Panc1 (cell line): ENCODE measurements at places on chromosomes 6 and 20. TPM values are rescaled to one million over a fixed set of nuclear protein-coding genes. Genes with fewer than 3 reads are reported as not detected.

DNA sequence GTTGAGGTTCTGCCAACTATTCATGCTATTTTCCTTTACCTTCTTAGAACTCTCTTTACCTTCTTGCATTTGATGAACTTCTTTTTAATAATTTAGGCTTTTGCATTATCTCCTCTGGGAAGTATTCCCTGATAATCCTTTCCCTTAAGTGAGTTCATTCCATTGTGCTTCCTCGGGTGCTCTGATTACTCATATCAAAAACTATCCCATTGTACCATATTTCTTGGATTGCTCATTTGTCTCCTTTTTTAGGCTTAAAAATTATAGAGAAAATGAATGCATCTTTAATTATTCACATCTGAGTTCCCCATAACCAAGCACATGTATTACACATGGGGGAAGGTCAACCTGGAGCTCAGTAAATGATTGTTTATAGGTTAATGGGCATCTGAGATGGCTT lies 2.5 kb downstream of the CALHM4 start:
- no peak for DNase-seq

DNA sequence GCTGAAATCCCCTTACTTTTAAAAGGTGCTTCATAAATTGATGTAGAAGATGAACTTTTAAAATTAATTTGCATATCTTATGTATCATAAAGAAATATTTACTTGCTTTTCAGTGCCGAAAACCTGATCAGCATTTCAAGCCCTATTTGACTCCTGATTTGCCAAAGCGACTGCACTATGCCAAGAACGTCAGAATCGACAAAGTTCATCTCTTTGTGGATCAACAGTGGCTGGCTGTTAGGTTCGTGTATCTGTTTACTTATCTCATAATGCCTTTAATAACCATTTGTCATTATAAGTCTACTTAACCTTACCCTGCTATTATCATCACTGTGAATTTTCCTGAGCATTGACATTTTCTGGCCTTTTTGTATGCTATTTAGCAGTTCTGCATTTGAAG lies 7.8 kb downstream of the OR2A4 start:
- DNase-seq: no peak

GRCh38 chr6:67814262-67814661 lies 820.8 kb upstream of the ADGRB3 start:
- no peak for DNase-seq

DNA sequence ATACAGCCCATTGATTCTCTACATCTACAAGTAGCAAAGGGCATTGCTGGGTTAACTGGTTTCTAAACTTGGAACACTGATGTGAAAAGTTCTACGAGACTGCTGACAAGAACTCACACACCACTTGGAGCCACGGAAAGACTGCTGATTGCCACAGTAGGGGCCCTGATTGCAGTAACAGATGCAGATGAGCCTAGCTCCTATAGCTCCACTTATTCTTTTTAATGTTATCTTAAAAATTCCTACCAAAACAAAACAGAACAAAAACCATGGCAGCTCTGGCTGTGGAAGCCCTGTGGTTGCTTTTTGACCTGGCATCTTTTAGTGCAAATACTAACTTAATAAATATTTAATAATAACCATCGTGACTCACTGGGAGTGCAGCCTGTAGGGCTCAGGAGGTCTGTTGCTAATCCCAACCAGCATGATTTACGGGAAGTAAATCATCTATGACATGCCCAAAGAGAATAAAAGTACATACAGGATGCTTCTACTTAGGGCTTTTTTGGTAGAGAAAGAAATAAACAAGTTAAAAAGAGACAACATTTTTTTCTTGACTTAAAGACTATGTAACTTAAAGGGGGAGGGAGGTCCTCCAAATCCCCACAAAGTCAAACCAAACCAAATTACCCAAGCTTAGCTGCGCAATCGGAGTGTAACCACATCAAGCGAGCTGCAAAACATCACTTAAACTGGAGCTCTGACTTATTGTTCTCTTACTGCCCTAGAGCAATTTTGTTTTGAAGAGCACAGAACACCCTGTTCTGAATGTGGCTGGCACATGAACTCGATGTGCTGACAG lies 87.2 kb downstream of the FKBP5 start:
- no peak for DNase-seq

DNA sequence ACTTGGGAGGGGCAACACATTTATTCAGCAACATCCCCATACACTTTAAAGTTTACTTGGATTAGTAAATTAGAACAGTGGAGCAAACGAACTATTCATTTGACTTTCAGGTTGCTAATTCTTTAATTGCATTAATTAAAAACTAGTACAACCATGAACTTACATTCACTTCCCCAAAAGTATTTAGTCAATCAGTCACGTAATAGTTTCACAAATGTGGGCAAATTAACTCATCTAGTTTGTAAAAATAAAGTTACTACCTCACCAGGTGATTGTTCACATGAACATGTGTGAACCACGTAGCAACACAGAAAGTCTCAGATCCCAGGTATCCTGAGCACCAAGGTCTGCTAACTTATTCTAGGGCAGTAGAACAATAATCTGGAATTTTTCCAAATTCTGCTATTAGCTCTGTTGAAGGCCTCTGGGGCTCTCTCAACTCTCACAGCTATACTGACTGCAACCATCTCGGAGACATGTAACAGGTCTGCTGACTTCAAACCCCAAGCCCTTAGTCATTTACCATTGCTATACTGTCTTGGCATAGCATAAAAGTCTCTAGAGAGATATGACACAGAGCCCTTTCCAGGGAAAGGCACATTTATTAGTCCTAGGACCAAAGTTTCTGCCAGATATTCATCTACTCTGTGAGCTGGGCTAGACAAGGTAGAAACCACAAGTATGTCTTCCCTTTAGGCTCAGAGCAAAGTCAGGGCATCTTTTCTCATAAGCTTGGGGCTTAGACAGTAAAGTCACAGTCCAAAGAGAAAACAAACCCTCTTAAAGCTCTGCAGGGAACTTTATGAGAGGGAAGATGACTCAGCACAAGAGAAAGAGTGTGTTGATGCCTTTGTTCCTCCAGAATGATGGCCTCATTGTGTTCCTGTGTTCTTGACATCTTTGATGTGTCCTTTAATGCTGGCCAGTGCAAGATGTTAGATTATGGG lies 50.9 kb upstream of the CCDC28A start:
- no peak for DNase-seq

GRCh38 chr6:25453288-25453687 lies 174.1 kb downstream of the CARMIL1 start:
- DNase-seq: no peak

- no peak for DNase-seq
Observed at GRCh38 chr20:31608251-31608945, 3.3 kb downstream of the ID1 start.

GRCh38 chr20:19867074-19867473 lies 109.0 kb downstream of the RIN2 start:
- DNase-seq: no peak

DNA sequence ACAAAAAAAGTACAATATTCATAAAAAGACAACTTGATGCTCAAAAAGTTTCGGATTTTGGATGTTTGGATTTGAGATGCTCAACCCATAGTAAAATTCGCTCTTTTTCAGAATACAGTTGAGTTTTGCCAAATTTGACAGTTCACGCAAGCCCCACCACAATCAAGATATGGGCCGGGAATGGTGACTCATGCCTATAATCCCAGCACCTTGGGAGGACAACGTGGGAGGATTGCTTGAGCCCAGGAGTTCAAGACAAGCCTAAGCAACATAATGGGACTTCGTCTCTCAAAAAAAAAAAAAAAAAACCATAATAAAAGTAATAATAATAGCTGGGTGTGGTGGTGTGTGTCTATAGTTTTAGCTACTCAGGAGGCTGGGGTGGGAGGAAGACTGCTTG lies 51.3 kb downstream of the PHF20 start:
- no peak for DNase-seq

DNA sequence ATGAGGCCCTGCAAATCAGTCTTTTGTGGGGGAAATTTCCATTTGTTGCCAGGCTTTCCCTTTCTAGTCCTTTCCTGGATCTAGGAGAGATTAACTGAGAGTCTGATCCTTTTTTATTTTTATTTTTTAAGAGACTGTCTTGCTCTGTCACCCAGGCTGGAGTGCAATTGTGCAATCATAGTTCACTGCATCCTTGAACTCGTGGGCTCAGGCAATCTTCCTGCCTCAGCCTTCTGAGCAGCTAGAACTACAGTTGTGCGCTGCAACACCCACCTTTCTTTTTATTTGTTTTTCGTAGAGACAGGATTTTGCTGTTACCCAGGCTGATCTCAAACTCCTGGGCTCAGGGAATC lies 22.9 kb downstream of the OR2B2 start:
- DNase-seq: no peak

- DNase-seq: no peak
Observed at GRCh38 chr6:108117427-108118358, 43.2 kb upstream of the OSTM1 start.

DNA sequence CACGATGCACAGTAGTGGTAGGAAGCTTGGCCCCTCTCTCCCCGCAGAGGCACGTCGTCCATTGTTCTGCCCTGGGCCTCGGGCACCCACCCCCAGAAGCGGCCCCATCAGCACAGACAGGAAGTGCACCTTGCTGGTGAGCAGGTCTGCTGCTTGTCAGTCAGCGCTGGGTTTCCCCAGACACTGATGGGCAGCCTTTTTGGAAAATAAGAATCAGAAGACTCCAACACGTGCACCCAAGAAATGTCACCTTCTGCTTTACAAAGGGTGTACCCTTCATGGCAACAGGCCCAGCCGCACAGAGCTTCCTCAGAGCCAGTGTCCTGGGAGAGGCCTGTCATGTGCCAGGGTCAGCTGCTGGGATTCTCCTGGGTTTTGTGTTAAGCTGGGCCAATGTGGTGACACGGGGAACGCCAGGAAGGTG lies 34.7 kb upstream of the IRF4 start:
- DNase-seq: no peak

DNA sequence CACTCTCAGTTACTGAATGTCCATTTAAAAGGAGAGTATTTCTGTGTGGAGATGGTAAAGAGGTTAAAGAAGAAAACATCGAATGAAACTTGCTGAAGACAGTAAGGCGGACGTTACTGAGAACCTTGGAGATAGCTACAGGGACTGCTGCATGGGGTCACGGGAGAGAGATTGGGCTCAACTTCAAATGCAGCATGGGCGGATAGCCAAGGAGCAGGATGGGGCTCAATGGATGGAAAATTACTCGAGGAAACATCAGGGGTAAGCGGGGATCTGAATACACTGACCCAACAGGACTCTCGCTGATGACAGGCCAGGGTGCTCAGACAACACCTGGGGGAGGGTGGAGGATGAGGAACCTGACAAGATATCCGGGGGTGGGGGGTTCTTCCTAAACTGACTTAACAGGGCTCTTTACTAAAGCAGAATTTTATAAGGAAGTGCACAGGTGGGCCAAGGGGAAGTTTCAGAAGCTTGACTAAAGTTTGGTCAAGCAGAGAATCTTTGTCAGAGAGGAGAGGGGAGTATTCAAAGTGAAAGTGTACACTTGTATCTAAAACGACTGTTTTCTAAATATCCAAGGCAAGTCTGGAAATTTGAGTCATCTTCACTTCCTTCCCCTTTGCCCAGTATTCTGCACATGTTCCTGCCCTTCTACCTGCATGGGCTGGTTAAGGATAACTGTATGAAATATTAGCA lies 22.8 kb downstream of the ECT2L start:
- DNase-seq: no peak

DNA sequence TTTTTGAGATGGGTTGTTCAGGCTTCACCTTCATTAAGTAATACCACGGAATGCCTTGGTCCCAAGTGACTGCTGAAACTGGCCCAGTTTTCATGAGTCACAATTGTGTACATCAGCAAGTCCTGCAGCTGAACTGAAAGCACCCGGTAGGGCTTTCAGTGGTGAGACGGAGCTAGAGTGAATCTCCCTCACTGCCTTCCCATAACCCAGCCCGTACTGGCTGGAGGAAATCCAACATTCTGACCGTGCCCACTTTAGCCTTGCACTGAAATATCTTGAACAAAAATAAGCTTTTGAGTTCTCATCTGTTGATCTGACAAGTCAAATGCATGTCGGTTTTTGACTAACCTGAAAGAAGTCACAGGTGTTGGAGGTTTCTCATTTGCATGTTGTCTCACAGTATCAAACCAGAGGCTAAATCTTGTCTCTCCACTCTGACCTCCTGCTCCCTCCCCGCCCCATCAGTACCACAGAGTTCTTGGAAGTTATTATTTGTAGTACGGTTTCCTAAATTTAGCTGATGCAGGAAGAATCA lies 35.9 kb downstream of the DUSP22 start:
- no peak for DNase-seq

GRCh38 chr6:160057080-160057479 lies 64.5 kb upstream of the SLC22A1 start:
- DNase-seq: no peak

DNA sequence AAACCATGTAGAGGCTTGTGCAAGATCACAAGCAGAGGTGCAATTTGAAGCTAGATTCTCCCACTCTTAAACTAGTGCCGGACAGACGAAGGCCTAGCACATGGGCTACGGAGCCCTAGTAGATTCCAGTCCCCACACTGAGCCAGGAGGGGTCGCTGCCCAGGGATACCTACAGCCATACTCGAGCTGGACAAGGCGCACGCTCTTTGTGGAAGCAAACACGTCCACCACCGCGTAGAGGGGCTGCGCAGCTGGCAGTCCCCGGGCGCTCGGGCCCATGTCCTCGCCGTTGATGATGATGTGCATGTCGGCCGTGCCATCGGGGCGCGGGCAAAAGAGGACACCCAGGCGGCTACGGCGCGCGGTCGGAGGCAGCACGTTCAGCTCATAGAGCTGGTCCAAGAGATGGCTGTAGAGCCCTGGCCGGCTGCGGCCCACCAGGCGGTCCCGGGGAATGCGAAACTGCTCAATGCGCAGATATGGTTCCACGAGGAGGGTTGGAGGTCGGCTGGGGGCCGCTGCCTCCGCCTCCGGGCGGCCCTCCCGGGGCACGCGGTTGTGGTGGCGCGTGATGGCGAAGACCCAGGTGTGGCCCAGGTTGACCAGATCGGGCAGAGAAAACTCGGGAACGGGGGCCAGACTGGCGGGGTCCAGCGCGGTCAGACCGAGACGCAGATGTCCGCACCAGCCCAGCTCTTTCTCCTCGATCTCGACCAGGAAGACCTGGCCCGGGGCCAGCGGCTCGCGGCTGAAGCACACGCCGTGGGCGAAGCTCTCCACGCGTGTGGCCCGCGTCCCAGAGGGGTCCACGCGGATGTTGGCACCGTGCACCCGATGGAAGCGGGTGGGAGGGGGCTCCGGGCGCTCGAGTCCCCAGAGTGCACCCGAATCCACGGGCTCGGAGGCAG lies 677 bp downstream of the NEURL2 start:
- DNase-seq: no peak

GRCh38 chr6:29477923-29478450 lies 9.8 kb downstream of the MAS1L start:
- no peak for DNase-seq

- DNase-seq: no peak
Observed at GRCh38 chr20:2299301-2299700, 3.5 kb downstream of the TGM3 start.

- no peak for DNase-seq
Observed at GRCh38 chr20:42111349-42111748, 493.2 kb upstream of the CHD6 start.

- DNase-seq: no peak
Observed at GRCh38 chr20:62647521-62648317, 5.4 kb downstream of the SLCO4A1 start.

GRCh38 chr20:24987244-24987643 lies 5.3 kb downstream of the APMAP start:
- no peak for DNase-seq

The TMEM170B gene
- 1.3 TPM for total RNA-seq

The RIPOR2 gene
- 0.54 TPM for total RNA-seq

The ANGPT4 gene
- total RNA-seq: not detected

The OR2B6 gene
- 0.26 TPM for total RNA-seq

The RAE1 gene
- total RNA-seq: 34.5 TPM

The SLCO4A1 gene
- 167 TPM for total RNA-seq

The FRMD1 gene
- 0.15 TPM for total RNA-seq

The FOXQ1 gene
- total RNA-seq: 11.7 TPM
